CD4-positive, CD25-positive, alpha-beta regulatory T cell (primary cell): ENCODE measurements at places on chromosomes 3 and 15. TPM values are rescaled to one million over a fixed set of nuclear protein-coding genes. Genes with fewer than 3 reads are reported as not detected.

- DNase-seq: no peak
Measured at GRCh38 chr15:43524254-43524845, 6.9 kb downstream of the MAP1A start.

DNA sequence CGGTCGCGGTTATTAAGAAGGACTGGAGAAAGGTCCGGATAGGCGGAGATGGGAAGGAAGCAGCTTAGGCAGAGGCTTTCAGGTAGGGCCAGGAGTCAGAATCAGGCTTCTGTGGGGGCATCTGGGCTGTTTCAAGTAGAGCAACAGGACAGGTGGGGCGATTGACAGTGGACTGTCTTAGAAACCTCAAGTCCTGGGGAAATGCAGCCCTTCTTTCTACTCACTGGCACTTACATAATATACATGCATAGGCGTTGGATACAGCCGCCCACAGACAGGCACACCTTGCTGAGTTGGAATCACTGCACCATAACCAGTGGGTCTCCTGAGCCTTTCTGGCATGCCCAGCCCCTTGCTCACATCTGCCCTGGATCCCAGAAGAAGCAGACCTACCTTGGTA lies 730 bp downstream of the MYD88 start:
- no peak for DNase-seq

The CSPG4 gene
- total RNA-seq: not detected

DNA sequence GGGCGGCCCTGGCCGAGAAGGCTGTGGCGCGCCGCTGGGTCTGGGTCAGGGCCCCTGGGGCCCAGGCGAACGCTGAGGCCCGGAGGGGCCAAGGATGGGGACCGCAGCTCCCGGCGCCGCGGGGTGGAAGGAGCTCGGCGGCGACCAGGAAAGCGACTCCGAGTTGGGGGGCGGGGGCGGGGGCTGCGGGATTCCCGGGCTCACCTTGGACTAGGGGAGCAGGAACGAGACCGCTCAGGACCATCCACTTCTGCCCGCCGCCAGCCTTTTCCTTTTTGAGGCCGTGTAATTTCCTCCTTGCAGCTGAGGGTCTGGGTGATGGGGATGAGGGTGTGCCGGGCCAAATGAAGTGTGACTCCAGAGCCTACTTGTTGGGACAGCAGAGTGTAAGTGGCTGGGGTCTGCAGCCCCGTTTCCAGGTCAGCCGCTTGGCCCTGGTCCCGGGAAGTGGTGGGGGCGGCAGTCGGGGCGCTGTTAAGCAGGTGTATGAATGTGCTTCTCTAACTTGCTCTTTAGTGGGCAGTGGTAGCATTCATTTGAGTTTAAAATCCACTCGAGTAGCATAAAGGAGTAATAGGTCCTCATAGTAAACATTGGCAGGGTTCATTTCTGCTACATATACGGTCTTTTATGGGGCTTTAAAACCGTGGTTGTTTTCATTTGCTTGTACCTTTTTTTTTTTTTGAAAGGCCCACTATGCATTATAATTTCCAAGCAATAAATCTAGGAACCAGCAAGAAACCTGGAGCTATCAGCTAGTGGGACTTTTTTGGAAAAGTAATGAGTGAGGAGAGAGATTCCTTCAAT lies 717 bp downstream of the PXK start:
- no peak for DNase-seq

The SLC9C1 gene
- total RNA-seq: not detected

GRCh38 chr3:101817992-101818391 lies 31.3 kb upstream of the NFKBIZ start:
- no peak for DNase-seq

DNA sequence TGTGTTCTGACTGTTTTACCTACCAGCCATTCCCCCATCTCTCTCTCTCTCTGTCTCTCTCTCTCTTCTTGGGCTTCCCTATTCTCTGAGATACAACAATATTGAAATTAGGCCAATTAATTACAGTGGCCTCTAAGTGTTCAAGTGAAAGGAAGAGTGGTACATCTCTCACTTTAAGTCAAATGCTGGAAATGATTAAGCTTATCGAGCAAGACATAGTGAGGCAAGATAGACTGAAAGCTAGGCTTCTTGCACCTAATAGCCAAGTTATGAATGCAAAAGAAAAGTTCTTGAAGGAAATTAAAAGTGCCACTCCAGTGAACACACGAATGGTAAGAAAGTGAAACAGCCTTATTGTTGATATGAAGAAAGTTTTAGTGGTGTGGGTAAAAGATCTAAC lies 21.3 kb downstream of the SNRK start:
- no peak for DNase-seq

GRCh38 chr3:56590814-56591213 lies 33.8 kb downstream of the CCDC66 start:
- DNase-seq: no peak
